Activated CD4-positive, alpha-beta T cell treated with anti-CD3 and anti-CD28 coated beads for 24 hours (primary cell): ENCODE measurements at places on chromosomes 3 and 15.
A peak's percentile ranks its signal among the peaks of the same experiment; 100 is the strongest.

- DNase-seq: peak; percentile 56
Observed at GRCh38 chr3:129314386-129315222, 35.9 kb downstream of the HMCES start.

- no peak for DNase-seq
Observed at GRCh38 chr3:149310796-149311534, 22.5 kb downstream of the TM4SF18 start.

DNA sequence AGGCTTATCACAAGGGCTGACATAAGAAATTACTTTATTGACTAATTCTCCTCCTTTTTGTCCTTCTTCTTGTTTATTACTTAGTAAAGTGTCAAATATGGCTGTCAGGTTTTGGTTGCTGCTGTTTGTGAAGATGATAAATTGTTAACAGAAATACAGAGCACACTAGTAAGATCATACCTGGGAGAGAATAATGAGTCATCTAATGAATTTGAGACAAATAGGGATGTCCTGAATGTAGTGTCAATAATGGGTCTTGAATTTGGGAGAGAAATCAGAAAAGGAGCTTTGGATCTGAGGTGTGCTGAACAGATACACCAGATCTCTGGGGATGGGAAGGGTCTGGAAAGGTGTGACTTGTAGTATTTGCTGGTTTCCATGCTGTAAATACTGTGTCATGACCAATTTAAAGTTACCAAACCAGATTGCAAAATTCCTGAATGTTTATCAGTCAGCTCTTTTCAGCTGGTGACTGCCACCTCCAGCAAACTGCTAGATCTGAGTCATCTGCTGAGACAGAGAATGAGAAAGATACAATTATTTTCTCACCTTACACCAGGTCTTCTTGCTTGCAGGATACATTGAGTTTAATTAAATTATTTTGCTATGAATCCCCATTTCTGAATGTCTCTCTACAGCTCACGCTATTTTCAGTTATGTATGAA, 76.7 kb upstream of the SATB1 start:
- DNase-seq: no peak

DNA sequence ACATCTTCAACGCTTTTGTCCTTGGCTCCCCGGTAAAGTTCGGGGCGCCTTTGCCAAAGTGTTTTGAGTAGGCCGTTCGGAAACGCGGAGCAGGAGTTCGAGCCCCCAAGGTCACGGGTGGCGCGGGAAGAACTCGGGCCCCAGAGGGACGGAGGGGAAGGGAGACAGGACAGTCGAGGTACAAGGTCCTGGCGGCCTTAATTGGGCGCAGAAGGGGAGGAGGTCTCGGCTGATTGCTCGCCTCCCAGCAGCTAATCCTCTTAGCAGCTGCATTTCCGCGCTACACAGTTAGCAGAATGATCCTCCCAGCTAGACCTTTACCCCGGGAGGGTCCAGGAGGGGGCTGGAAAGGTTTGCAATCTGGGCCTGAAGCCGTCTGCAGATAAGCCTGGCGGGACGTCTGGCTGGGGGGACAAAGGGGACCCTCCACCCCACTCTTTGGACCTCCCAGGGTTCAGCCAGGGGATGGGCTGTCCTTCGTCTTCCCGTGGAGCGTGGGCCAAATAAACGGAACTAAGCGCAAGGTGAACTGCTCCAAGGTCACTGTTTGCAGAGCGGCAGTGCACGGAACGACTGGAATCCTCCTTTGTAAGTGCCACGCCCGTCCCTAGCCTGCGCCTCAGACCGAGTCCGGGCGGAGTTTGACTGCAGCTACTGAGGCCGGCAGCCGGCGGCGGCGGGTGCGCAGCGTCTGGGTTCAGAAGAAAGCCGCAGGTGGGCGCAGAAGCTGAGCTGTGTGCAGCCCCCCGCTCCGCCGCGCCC, 7.2 kb downstream of the EOMES start:
- no peak for DNase-seq

DNA sequence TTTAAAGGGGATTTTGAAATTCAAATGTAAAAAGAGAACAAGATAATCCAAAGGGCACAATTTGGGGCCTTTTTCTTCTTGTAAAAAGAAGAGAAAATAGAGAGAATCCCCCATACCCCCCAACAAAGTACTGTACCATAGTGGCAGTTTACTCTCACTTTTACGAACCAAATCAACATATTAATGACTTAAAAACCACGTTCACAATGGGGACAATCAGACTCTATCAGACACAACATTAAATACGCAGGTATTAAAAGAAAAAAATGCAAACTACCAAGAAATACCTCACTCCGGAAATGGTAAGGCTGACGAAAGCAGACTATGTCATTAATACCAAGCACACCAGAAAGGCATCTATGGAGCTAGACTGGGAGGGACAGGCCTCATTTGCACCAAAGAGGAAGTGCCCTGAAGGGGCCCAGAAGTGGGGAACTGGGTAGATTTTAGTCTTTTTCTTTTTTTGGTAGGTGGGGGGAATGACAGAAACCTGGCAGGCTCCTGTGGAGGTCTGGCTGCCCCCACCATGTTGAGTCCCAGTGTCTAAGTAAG, 134.3 kb downstream of the TIGIT start:
- DNase-seq: no peak

DNA sequence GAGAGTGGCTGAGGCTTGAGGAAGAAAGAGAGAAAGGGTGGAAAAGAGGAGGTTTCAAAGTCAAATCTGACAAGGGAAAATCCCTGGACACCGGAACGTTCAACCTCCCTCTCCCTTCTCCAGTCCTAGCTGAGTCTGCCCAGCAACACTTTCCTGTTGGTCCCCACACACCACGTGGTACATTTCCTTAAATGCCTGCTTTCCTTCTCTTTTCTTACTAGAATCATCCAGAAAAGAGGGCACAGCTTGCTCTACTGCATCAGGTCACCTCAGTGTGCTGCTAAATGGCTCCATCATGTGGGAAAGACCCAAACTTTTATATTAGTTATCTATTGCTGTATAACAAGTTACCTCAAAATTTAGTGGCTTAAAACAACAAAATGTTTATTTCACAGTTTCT, 181.2 kb downstream of the NECTIN3 start:
- no peak for DNase-seq

- no peak for DNase-seq
Observed at GRCh38 chr3:79846148-79846933, 78.5 kb upstream of the ROBO1 start.

DNA sequence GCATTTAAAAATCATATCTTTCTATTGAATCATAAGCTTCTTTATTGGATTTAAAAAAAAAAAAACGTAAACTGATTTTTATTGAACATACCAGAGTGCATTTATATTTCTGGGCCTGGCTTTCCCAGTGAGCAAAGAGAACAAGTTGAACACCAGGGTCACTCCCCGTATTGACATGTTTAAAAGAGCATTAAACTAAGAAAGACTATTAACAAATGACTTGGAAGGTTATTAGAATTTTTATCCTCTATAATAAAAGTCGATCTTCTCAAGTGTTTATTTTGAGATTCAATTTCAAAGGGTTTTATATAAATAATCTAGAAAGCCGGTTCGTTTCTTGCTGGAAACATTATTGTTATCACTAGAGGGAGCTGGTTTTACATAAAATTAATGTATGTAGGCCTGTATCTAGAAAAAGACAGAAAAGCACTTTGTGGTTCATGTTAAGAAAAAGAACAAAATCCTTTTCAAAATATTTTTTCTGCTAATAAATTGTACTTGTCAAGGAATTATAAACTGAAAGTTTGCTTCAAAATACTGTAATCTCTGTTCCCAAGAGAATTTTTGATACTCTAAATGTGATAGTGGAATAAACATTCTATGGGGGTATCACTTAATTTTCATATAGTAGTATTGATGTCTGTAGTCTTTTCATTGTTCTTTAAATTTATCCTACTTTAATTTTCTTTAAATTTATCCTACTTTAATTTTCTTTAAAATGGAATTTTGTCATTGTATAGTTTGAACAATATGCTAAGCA, 321.8 kb upstream of the MME start:
- no peak for DNase-seq

DNA sequence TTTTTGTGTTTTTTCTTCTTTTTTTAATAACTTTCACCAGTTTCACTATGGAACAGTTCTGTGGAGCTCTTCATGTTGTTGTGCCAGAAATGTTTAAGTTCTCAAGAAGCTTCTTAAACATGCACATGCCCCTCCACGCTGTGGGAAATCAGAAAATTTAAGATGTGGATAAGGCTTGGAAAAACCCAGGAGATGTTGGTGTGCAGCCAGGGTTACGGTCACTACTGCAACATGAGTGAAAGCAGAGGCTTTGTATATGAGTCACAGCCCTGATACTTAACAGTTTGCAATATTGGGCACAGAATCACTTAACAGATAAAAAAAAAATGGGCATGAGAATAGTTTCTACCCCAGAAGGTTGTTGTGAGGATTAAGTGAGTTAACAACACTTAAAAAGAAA, 399.9 kb downstream of the LRTM1 start:
- no peak for DNase-seq

DNA sequence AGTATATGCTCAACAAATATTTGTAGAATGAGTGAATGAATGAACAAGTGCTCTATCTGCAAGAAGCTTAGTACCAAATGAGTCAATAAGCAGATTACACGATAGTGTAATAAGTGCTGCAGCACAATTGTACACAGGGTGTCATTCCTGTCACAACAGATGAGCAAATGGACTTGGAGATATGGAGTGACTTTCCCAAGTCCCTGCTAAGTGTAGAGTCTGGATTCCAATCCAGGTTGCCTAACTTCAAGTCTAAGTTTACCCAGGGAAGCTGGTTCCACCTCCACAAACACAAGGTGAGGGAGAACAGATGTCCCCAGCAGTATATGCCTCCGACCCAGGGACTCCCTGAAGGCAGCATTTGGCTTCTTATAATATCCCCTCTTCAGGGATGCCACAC, 77.7 kb upstream of the RAD18 start:
- no peak for DNase-seq

- no peak for DNase-seq
Observed at GRCh38 chr3:100079328-100079727, 35.0 kb downstream of the FILIP1L start.

DNA sequence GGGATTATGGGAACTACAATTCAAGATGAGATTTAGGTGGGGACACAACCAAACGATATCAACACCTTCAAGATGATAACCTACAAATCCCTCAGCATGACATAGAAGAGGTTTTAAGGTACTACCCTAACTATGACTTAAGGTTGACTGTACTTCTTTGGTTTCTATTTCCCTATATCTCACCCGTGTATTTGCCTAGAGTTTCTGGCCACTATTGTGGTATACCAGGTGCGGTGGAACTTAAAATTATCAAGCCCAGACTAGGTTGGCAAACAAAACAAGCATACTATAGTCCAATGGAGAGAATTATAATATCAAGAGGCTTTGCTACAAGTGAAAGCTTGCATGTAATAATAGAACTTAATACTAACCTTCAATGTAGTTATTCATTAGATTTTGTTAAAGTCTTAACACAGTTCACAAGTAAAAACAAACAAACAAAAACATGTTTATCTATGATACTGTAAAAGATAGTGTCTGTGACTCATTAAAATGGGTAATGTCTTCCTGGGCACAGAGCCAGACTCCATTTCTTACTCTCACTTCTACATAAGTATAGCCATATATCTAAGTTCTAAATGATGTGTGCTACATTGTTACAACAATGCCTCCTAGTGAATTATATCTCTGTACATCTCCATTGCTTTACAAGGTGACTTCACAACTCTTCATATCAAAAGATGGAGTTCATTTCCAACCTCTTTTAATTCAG, 479.1 kb downstream of the ZBBX start:
- no peak for DNase-seq

DNA sequence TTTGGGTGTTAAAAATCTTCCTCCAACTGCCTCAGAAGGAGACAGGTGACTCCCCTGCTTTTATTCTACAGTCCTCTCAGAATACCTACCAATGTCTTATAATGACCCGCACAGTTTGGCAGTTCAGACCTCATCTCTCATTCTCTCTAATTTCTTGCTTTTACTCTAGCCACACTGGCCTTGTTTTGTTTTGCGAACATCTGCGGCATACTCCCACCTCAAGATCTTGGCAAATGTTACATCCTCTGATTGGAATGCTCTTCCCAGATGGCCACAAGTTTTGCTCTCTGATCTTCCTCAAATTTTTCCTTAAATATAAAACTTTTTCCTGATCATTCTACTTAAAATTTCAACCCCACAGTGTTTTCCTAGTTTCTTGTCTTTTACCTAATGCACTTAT, 94.1 kb downstream of the PLSCR2 start:
- no peak for DNase-seq

- no peak for DNase-seq
Observed at GRCh38 chr15:93523481-93523880, 434.5 kb upstream of the RGMA start.

DNA sequence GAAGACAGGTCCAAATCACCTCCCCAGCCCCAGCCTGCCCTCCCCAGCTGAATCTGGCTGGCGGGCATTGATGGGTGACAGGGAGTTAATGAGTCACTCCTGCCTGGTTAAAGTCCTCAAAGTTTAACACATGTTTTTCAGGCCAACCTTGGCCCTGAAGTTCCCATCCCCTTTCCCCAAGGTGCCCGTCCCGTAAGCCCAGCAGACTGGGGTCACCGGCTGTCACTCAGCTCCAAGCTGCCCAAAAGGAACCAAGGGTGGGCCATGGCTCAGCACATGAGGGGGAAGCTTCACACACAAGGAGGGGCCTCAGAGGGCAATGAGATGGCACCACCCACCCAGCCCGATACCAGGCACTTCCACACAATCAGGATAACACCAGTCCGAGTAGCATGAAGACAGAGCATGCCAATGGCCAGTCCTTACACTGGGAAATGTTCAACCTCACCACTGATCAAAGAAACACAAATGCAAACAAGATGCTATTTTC, 10.2 kb upstream of the KLF15 start:
- DNase-seq: no peak

DNA sequence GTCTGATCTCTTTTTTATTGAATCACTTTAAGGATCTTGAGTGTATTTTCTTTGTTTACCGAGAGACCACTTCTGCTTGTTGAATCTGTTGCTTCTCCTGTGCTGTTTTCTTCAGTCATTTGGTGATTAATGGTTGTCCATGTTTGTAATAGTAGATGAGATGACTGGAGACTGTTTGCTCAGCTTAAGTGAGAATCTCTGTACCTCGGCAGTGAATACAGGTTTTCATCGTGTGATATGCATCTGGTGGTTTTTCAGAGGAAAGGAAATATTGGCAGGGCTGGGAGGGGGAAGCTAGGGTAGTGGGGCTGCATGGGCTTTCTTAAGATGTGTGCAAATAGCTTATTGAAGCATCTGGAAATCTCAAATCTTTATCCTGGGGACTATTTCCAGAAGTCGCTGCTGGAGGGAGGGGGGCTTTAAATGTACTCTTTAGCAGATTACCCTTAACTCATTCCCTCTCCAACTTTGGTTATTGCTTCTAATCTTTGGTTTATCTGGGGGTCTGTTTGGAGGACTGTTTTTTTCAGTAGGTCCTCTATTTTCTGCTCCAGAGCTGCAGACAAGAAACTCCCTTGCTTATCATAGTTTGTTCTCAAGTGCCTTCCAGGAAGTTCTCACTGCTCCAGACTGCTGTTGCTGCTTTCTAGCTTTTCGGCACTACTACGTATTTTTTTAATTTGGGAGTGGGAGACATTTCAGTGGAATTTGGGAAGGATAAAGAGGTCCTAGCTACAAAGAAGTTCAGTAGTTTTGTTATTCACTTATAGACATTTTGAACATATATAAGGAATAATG, 19.4 kb downstream of the CMTM8 start:
- no peak for DNase-seq

GRCh38 chr15:33194704-33195670, at the start of gene FMN1:
Gene FMN1 (minus strand): TSS chr15:33194714. CDS start chr15:33154914, 39,800 bp downstream.
- DNase-seq: peak; percentile 89

GRCh38 chr15:74180881-74181602, 7.5 kb downstream of the ISLR start:
- no peak for DNase-seq
